Activated CD8-positive, alpha-beta T cell treated with anti-CD3 and anti-CD28 coated beads, Interleukin-2, amount 10 ng/mL, durations not matched to agents 7 days and 5 days (primary cell): ENCODE measurements at places on chromosomes 11 and 22.
A peak's percentile ranks its signal among the peaks of the same experiment; 100 is the strongest.

GRCh38 chr11:125136001-125136400, 24.6 kb upstream of the TMEM218 start:
- H3K4me1 ChIP-seq = no peaks in the 10 kb centered on the region
- no peak overlapping the region for H3K4me3 ChIP-seq
- no peaks in the 10 kb centered on the region for H3K36me3 ChIP-seq
- H3K27ac ChIP-seq = no peak overlapping the region
- no peak for DNase-seq

DNA sequence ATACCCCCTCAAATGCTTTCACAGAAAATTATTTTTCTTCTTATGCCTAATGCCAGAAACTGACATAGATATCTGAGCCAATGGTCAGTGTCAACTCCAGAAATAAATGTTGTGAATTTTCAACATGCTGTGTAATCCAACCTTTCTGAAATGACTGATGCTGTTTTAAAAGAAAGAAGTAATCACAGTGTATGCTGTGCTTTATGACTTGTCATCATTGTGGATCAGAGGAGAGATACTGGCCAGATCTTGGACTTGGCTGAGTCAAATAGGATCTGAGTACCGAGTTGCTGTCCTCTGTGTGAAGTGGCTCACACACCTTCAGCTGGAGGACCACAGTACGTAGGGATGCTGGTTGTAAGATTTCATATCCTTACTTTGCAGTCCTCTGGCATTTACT, 89.9 kb upstream of the ARHGAP20 start:
- peaks cover 4% of the 10 kb centered on the region for H3K27me3 ChIP-seq
- no peak overlapping the region for H3K4me3 ChIP-seq
- H3K4me1 ChIP-seq = no peaks in the 10 kb centered on the region
- no peaks in the 10 kb centered on the region for H3K36me3 ChIP-seq
- no peak for DNase-seq
- H3K27ac ChIP-seq = no peak overlapping the region

DNA sequence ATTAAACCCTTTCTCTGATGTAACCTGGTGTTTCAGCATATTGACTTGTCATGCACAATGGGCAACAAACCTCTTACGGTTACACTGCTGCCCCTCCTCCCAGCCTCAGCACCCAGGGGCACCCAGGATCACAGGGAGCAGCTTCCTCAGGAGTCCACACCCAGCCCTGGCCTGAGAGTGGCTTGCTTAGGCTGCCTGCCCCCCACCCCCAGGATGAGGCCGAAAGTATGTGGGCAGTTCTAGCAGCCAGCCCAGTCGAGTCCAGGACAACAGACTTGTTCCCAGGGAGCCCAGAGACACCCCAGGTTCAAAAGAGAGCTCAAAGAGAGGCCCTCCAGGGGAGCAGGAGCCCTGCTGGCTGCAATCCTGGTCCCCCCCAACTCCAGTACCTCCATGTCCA, 108.1 kb upstream of the THY1 start:
- H3K36me3 ChIP-seq = no peaks in the 10 kb centered on the region
- no peak for DNase-seq
- no peaks in the 10 kb centered on the region for H3K27me3 ChIP-seq
- H3K4me3 ChIP-seq = no peak overlapping the region
- H3K27ac ChIP-seq = peak overlapping the region; percentile 29
- H3K4me1 ChIP-seq = no peaks in the 10 kb centered on the region

GRCh38 chr22:31243339-31244045, 31.4 kb downstream of the LIMK2 start:
- H3K36me3 ChIP-seq = peaks cover 6% of the 10 kb centered on the region
- peaks cover 36% of the 10 kb centered on the region for H3K4me1 ChIP-seq
- no peak overlapping the region for H3K4me3 ChIP-seq
- no peak for DNase-seq
- H3K27ac ChIP-seq = no peak overlapping the region

- H3K27ac ChIP-seq = no peak overlapping the region
- no peaks in the 10 kb centered on the region for H3K27me3 ChIP-seq
- H3K4me3 ChIP-seq = no peak overlapping the region
- peaks cover 3% of the 10 kb centered on the region for H3K4me1 ChIP-seq
- no peaks in the 10 kb centered on the region for H3K36me3 ChIP-seq
- no peak for DNase-seq
Measured at GRCh38 chr11:86416494-86416893, 41.8 kb downstream of the CCDC81 start.

DNA sequence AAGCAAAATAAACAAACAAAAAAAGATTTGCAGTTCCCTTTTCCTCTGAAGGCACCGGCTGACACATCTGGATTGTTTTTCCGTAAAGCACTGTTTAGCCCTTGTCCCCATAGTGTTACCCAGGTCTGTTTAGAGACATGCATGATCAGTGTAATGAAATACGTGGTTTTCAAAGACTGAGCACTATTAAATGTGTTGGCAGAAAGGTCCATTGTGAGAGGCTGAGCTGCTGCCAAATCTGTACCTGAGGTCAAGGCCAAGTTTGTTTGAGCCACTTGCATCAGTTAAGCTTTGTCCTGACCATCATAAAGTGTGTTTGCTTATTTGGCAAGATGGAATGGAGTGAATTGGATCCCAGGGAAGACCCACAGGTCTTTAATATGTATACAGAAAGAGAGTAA, 26.3 kb downstream of the CTR9 start:
- H3K27me3 ChIP-seq = no peaks in the 10 kb centered on the region
- H3K27ac ChIP-seq = peak overlapping the region; percentile 40
- H3K4me1 ChIP-seq = no peaks in the 10 kb centered on the region
- peaks cover 52% of the 10 kb centered on the region for H3K36me3 ChIP-seq
- H3K4me3 ChIP-seq = no peak overlapping the region

DNA sequence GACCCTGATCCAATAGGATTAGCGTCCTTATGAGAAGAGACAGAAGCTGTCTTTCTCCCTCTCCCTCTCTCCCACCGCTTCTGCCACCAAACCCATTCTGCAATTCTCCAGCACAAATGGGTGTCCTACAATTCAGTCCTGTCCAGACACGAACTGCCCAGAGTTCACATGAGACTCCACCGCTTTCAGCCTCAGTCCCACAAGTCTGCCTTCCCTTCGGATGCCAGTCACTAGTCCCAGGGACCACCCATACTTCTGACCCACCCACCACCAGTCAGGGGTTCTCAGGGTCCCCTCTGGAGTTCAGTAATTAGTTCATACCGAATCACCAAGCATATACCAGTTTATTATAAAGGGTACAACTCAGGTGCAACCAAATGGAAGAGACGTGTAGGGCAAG, 73.6 kb downstream of the TRIM29 start:
- H3K27ac ChIP-seq = no peak overlapping the region
- DNase-seq = no peak
- no peaks in the 10 kb centered on the region for H3K36me3 ChIP-seq
- H3K4me1 ChIP-seq = no peaks in the 10 kb centered on the region

GRCh38 chr11:119700536-119701346, 28.3 kb downstream of the NECTIN1 start:
- H3K27ac ChIP-seq = no peak overlapping the region
- H3K4me3 ChIP-seq = no peak overlapping the region
- no peaks in the 10 kb centered on the region for H3K27me3 ChIP-seq
- peak; percentile 28 for DNase-seq
- H3K36me3 ChIP-seq = no peaks in the 10 kb centered on the region

DNA sequence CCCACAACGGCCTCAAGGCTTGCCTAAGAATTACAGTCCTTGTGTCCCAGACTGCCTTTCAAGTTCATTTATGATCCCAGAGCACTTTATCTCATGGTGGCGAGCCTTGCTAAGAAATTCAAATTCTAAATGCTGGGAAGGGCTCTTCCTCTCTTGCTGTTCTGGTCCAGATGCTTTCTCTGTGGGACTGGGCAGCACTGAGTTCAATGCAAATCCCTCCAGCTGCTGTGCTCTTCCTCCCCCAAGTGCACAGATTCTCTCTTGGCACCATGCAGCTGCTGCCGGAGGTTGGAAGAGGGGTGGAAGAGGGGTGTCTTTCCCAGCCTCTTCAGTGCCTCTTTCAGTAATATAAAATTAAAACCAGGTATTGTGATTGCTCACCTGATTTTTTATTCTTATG, 828.0 kb downstream of the DLG2 start:
- H3K27ac ChIP-seq = no peak overlapping the region
- H3K4me3 ChIP-seq = no peak overlapping the region
- DNase-seq = no peak
- H3K27me3 ChIP-seq = no peaks in the 10 kb centered on the region
- no peaks in the 10 kb centered on the region for H3K36me3 ChIP-seq

GRCh38 chr11:71472357-71472885, 19.4 kb downstream of the NADSYN1 start:
- no peak for DNase-seq
- no peaks in the 10 kb centered on the region for H3K4me1 ChIP-seq
- no peak overlapping the region for H3K27ac ChIP-seq
- no peaks in the 10 kb centered on the region for H3K27me3 ChIP-seq
- peaks cover 41% of the 10 kb centered on the region for H3K36me3 ChIP-seq
- no peak overlapping the region for H3K4me3 ChIP-seq

- peaks cover 4% of the 10 kb centered on the region for H3K4me1 ChIP-seq
- no peaks in the 10 kb centered on the region for H3K27me3 ChIP-seq
- no peaks in the 10 kb centered on the region for H3K36me3 ChIP-seq
- DNase-seq = no peak
- no peak overlapping the region for H3K4me3 ChIP-seq
Measured at GRCh38 chr11:100925935-100926334, 203.7 kb downstream of the PGR start.
